ENCODE measurements at places on chromosomes 1 and 21. TPM values are rescaled to one million over a fixed set of nuclear protein-coding genes. Genes with fewer than 3 reads are reported as not detected.

The SLC9C2 gene
- not detected for polyA plus RNA-seq

The ETV3L gene
- polyA plus RNA-seq = not detected

The PGLYRP4 gene
- not detected for polyA plus RNA-seq

The VWA5B1 gene
- polyA plus RNA-seq = not detected

The C2CD4D gene
- 0.05 TPM for polyA plus RNA-seq

The MIXL1 gene
- 0.58 TPM for polyA plus RNA-seq

The NIBAN1 gene
- polyA plus RNA-seq = 0.23 TPM

The PDXK gene
- 47.5 TPM for polyA plus RNA-seq

The LCE7A gene
- polyA plus RNA-seq = not detected

The FHAD1 gene
- 0.04 TPM for polyA plus RNA-seq

The COL18A1 gene
- 198 TPM for polyA plus RNA-seq

The PPIH gene
- 40.0 TPM for polyA plus RNA-seq

GRCh38 chr1:201397675-201398074 lies 1.4 kb downstream of the LAD1 start:
- no peak for DNase-seq

DNA sequence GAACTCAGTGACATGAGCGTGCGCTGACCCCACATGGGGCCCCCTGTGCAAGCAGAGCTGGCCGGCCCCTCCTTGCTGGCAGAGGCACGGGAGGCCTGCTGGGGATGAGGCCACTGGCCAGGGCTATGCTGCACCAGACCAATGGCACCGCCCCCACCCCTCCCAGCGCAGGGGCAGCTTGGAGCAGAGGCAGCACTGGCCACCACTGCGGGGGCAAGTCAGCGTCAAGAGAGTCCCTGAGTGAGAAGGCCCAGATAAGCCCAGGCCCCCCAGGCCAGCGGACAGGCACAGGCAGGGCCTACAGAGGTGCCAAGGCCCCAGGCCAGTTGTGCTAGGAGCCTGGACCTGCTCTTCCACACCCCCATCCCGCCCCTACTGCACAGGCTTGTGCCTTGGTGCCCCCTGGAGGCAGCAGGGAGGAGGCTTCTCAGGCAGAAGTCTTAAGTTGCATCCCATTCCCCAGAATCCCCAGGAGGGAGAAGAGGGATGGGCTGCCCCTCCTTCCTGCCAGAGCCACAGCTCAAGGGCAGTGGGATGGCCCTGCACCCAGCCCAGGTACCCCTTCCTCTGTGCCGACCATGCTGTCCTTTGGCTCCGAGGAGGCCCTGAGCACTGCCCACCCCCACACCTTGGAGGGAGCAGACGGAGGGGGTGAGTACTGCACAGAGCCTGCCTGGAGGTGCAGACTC lies 35.8 kb downstream of the EPHX1 start:
- DNase-seq = peak; percentile 70

DNA sequence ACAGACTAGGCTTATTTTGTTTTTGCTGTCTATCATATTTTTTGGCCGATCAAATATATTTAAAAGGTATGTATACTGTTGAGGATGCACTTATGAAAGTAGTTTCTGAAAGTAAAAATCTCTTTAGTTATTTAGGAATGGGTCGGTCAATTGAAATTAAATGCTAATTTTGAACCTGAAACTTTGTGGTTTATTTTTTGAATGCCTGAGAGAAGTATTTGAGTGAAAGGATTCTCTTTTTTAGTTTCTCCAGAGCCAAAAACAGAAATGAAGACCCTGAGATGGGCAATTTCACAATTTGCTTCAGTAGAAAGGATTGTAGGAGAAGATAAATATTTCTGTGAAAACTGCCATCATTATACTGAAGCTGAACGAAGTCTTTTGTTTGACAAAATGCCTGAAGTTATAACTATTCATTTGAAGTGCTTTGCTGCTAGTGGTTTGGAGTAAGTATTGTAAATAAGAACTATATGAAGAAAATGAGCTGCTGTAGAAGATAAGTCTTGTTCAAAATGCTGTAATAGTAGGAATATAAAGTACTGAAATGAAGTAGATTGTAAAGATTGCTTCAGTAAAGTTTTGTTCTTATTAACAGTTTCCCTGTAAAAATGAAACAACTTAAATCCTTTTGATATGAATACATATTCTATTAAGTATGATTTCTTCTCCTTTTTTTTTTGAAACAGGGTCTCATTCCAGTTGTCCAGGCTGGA lies 11.5 kb downstream of the USP1 start:
- no peak for DNase-seq

GRCh38 chr1:94336991-94337390 lies 81.2 kb upstream of the ABCD3 start:
- no peak for DNase-seq

- no peak for DNase-seq
Measured at GRCh38 chr21:35974775-35975174, 85.6 kb downstream of the SETD4 start.

GRCh38 chr1:64549464-64550239 lies 79.7 kb downstream of the CACHD1 start:
- DNase-seq = no peak

GRCh38 chr1:209307846-209308245 lies 275.7 kb upstream of the CAMK1G start:
- no peak for DNase-seq

GRCh38 chr1:3442331-3442730 lies 12.1 kb upstream of the ARHGEF16 start:
- DNase-seq = no peak

GRCh38 chr1:11024874-11025203 lies 12.4 kb downstream of the TARDBP start:
- no peak for DNase-seq

DNA sequence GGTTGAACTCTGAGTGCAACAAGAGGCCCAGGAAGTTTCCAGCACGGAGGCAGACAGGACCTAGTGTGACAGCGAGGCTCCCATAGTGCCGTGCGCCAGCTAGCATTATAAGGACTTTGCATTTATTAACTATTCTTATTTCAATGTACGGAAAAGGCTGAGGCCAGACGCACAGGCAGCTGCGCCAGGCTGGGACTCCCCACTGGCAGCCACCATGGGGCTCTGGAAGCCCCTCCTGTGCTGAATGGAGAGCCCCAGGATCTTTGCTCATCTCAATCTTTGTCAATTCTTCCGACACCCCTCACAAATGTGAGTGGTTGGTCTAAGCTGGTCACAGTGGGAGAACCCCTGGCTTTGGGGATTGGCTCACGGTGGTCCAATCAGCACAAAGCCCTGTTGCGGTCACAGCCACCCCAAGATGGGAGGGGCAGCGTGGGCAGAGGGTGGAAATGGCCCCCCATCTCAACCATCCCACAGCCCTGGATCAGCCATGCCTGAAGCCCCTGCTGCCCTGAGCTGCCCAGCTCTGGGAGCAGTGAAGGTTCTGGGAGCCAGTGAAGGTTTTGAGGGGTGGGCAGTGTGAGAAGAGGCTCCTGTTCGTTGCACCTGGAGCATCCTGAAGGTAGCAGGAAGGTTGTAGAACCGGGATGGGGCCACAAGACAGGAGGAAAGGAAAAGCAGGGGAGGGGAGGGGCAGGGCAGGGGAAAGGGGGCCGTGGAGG lies 59.5 kb upstream of the ADARB1 start:
- DNase-seq = no peak

- no peak for DNase-seq
Measured at GRCh38 chr1:183476081-183476480, 3.8 kb downstream of the SMG7 start.

GRCh38 chr1:95716550-95716949 lies 482.5 kb downstream of the RWDD3 start:
- no peak for DNase-seq

GRCh38 chr1:5634893-5635292 lies 357.3 kb downstream of the NPHP4 start:
- no peak for DNase-seq

- no peak for DNase-seq
Measured at GRCh38 chr21:31110430-31110829, 72.2 kb upstream of the KRTAP19-8 start.

DNA sequence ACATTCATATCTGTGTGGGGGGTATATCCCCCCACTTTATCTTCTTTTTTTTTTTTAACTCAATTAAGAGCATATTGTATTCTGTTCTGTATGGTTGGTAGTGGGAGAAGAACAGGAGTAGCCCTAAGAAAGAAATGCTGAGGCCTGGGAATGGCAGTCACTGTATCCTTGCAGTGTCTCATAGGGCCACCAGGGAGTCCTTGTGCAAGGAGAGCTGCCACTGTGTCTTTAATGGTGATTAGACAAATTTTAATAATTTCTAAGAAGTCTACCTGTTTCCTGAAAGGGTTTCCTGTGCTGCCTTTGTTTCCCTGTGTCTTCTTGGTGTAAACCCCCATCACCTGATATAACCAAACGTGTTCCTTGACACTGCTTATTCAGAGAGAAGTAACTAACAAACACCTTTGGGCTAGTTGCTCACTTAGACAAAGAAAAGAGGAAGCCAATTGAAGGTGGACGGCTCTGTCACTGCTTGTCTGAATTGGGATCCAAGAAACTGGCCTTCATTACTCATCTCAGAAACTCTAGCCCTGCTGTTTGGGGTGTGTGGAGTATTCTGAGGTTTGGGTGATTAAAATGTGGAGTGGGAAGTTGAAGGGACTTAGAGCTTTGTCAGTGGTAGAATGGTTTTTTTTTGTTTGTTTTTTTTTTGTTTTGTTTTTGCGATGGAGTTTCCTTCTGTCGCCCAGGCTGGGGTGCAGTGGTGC lies 15.2 kb downstream of the GIPC2 start:
- no peak for DNase-seq

GRCh38 chr1:27605300-27605766 lies 1.4 kb upstream of the AHDC1 start:
- no peak for DNase-seq

- no peak for DNase-seq
Measured at GRCh38 chr1:204950353-204951001, 79.8 kb downstream of the NFASC start.

GRCh38 chr1:226660410-226661182 lies 78.5 kb downstream of the ITPKB start:
- DNase-seq = peak; percentile 37

- DNase-seq = no peak
Measured at GRCh38 chr1:28354121-28354520, 15.4 kb upstream of the PHACTR4 start.

DNA sequence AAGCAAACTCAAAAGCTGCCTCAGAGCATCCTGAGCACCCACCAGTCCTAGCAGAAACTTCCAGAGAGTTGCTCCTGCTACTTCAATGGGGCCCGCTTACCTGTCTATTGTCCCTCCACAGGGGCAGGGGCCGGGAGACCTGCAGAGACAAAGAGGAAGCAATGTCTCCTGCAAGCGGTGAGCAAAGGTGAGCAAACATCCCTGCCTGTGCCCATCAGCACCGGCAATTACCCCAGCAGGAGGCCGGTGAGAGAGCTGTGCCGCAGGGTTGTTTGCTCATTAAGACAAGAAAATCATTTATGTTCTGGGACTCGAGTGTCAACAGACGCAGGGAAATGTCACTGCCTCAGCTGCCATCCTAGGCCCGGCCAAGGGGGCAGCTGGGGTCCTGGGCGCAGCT lies 53.8 kb upstream of the TARDBP start:
- DNase-seq = no peak

DNA sequence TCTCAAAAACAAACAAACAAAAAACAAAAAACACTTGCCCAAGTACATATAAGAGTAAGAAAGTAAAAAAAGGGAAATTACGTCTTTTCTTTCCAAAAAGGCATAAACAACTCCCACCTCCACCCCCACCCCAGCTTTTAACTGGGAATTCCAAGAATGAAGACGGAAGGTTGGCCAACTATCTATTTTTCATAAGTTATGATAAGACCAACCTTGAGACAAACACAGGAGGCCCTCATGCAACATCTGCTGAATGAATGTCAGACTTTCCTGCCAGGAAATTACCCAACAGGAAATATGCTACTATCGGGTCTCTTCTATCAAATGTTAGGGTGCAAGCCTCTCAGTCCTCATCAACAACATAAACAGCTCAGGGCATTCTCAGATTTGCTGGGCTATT lies 1.9 kb downstream of the BSDC1 start:
- DNase-seq = peak; percentile 30

DNA sequence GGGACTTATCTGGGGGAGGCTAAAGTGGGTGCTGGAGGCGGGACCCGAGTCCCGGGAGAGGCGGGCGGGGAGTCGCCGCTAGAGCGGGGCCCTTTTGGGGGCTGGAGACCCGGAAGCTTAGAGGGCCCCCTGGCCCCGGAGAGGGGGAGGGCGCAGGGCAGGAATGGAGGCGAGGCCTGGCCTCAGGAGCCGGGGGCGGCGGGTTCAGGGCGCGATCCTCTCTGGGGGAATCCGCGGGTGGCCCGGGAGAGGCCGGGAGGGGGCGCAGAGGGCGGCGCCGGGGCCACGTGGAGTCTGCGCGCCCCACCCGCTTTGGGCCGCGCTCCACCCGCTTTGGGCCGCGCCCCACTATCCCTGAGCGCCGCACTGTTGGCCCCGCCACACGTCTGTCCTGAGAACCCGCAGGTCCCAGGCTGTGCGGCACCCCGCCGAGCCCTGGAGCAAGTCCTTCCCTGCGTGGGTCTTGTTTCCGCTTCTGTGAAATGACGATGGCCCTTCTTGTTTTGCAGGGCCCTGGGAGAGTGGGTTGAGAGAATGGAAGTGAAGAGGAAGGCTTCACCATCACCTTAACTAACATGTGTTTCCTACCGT lies 84.4 kb downstream of the NKAIN1 start:
- peak; percentile 41 for DNase-seq

GRCh38 chr1:110312188-110313121 lies 26.7 kb upstream of the RBM15 start:
- DNase-seq = peak; percentile 70

DNA sequence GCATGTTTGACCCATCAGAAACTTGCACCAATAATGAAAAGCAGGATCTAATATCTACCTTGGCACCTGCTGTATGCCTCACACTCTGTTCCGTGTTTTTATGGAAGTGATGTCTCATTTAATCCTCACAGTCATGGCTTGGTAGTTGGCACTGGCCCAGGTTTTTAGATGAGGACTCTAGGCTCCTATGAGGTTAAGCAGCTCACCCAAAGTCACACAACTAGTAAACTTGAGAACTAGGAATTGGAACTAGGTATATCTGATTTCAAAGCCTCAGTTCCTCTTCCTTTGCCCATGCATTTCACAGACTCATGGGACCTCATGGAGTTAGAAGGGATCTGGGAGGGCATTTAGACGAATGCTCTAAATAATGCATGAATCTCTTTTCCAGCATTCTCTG lies 21.3 kb upstream of the TARBP1 start:
- DNase-seq = no peak

DNA sequence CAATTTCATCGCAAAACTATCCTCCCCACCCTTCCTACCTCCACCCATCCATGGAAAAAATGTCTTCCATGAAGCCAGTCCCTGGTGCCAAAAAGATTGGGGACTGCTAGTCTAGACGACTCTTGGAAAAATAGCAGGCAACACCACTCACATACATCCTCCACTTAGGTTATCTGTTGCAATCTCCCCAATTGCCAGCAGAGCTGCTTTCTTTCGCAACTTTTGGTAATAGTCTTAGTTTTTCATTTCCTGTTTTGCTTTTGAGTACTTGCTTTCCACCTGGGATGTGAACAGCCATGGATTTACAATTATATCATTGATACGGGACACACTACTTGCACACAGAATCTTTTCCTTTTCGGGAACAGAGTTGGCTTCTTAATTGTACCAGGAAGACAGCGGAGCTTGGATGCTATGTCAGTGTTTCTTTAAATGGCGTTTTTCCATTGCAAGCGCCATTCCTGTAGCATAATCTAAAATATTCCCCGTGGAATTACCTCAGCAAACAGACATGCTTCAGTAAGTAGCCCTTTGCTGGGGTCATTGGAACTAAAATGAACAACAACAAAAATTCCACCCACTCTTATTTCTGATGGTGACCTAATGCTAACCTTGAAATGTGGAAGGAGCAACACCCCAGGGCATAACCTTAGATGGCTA lies 183.3 kb upstream of the ADGRL2 start:
- no peak for DNase-seq

GRCh38 chr21:37101384-37101783 lies 28.3 kb downstream of the TTC3 start:
- DNase-seq = no peak

Measured in endothelial cell of umbilical vein (primary cell).